ENCODE measurements at places on chromosomes 1 and 21. TPM values are rescaled to one million over a fixed set of nuclear protein-coding genes. Genes with fewer than 3 reads are reported as not detected.

SELL gene
- not detected for total RNA-seq

KAZN gene
- total RNA-seq, result 30.1 TPM

SLC9C2 gene
- not detected for total RNA-seq

TRMT13 gene
- total RNA-seq, result 11.0 TPM

Measured in chondrocyte (in vitro differentiated cells).